Kidney capillary endothelial cell (primary cell): ENCODE measurements at places on chromosomes 7 and 10.
A peak's percentile ranks its signal among the peaks of the same experiment; 100 is the strongest.

DNA sequence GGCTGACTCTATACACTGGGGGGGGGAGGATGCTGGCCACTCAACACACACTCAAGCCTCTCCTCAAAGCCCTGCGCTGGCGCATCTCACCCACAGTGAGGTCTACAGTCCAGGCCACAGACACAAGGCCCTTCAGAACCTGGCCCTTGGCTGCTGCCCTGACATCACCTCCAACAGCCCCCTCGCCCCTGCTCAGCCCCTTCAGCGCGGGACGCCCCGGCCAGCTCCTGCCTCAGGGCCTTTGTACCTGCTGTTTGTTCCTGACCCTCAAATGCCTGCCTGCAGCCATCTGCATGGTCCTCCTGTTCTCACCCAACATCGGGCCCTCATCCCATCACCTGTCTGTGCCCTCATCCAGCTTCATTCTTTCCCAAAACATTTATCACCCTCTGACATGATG, 572.6 kb downstream of the DNAJB6 start:
- no peak for DNase-seq

- no peak for DNase-seq
These were observed 14.3 kb downstream of the PRF1 start for GRCh38 chr10:70588255-70588654.

- DNase-seq, result no peak
These were observed 134.3 kb upstream of the TNRC18 start for GRCh38 chr7:5557920-5558401.

DNA sequence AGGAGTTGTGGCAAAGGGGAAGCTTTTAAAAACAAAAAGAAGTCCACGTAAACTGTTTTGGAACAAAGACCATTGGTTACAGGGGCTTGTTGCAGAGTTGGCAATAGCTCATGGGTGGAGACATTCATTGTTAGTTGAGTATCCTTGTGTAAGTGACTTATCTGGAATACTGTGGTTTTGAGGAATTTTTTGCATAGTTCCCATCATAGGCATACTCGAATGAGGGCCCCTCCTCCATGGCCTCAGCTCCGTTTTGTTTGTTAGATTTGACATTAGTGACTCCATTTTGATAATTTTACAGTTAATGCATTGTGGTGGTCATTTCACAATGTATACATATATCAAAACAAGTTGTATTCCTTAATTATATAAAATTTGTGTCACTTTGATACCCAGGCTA, 12.8 kb upstream of the SMKR1 start:
- DNase-seq, result no peak

DNA sequence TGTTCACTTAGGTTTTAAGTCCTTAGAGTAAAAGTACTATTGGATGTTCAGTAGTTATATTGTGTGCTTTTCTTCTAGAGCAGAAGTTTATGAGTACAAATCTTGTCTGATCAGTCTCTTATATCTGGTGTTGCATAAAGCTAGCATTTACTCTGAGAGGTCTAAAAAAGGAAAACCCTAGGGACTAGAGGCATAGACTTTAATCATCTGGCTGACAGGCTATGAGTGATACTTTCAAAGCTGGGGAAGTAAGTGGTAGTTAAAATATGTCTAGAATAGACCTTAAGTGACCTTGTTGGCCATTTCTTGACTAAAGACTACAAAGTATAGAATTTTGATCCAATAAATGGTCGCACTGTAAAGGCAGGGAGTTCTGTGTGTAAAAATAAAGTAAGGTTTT, 32.9 kb upstream of the PHYHIPL start:
- DNase-seq, result no peak

GRCh38 chr7:42407833-42408232, 170.8 kb upstream of the GLI3 start:
- DNase-seq, result peak; percentile 14

GRCh38 chr10:62045765-62046521, 144.4 kb downstream of the ARID5B start:
- DNase-seq, result no peak

DNA sequence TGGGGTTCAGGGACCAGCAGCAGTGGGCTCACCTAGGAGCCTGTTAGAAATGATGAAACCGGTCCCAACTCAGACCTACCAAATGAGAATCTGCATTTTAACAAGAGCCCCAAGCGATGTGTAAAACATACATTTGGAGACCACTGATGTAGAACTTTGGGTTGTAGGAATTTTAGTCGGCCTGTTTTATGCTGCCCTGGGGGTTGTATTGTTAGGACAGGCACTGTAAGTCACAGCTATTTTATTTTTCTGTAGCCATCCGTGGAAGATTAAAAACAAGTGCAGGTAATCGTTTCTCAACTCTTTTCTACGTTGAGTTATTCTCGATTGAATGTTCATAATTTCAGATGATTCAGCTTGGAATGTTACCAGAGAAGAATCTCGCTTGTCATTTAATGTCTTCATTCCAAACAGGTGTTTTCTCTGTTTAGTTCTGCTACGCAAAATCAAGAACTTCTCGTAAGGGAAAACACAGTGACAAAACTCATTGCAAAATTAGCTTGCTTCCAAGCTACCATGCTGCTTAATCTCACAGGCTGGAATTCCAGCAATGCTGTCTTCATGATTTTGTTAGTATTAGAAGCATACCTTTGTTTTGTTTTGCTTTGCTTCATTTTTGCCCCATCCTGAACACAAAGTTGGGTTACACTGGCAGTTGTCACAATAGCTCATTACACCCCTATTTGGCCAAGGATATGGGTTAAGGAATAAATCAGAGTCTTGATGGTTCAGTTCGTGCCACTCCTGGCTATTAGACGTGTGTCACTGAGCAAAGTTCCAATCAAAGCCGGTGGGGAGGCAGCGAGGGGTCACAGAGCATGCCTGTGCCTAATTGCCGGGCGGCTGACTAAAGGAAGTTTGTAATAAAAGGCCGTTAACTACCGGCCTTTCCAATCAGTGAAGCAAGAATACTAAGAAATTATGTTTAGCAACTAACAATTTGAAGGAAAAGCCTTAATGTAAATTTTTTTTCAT, 676.9 kb downstream of the GATA3 start:
- DNase-seq, result no peak

DNA sequence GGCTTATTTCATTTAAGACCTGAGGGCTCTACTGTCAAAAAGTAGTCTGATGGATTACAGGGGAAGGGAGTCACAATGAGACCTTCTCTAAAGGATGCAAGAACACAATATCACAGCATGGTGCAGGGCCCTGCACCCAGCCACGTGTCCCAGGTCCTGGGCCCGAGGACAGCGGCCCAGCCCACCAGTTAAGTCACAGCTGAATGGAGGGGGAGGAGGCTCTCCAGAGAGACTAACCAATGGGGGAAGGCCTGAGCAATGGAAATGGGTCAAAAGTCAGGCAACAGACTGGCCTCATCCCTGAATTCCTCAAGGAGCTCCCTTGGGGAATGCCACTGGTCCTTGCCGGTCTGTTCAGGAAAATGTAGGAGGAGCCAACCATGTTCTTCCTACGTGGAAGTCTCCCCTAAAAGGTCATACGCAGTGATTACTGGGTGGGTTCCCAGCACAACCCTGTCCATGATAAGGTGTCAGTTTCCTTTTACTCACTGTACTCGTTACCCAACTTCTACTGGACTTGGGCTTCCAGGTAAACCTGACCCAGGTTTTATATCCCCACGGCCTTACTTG, 28.3 kb downstream of the CCDC3 start:
- no peak for DNase-seq
